ENCODE measurements at places on chromosomes 4 and X.
A peak's percentile ranks its signal among the peaks of the same experiment; 100 is the strongest.

DNA sequence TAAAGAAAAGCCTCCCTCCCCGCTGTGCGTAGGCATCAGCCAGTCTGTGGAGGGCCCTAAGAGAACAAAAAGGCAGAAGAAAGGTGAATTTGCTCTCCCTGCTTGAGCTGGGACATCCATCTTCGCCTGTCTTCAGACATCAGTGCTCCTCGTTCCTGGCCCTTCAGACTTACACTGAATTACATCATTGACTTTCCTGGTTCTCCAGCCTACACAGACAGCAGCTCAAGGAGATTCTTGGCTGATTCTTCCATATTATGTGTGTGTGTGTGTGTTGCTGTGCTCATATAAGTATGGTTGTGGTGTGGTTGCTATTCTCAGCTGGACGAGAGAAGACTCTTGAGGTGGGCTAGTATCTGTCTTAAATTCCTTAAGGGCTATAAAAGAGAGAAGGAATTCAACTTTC lies 35.5 kb upstream of the CD99L2 start:
- no peak for DNase-seq

- DNase-seq: no peak
Observed at GRCh38 chrX:39891781-39892180, 206.0 kb downstream of the BCOR start.

DNA sequence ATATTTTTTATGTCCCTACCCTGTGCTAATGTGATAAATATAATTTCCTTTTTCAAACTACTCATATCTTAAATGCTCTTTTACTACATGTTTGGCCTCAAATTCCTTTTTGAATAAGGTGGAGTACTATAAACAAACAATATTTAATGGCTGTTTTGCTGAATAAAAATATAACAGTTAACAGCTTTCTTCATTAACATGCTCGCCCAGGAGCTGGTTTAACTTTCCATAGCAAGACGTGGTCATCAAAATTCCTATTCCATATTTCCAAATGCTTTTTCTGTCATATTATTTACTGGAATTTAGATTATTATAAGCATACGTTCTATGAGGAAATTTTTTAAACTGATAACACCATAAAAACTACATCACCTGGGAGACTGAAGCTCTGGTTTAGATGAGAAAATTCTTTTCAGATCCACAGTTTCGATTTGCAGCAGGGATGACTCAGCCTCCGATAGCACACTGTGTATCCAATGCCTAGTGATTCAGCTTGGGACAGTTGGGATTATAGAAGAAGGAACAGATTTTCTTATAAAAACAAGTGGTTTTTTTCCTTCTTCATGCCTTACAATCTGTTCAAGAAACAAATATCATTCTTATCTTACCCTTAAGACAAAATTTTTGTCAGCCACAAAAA lies 129.1 kb downstream of the FBXO8 start:
- DNase-seq: no peak

- no peak for DNase-seq
Observed at GRCh38 chr4:41655177-41655576, 93.3 kb downstream of the PHOX2B start.

GRCh38 chr4:134935320-134935719 lies 733.7 kb upstream of the PABPC4L start:
- DNase-seq: no peak

GRCh38 chrX:110665223-110666002 lies 130.2 kb downstream of the CHRDL1 start:
- DNase-seq: no peak

GRCh38 chr4:55312489-55313101 lies 33.4 kb upstream of the SRD5A3 start:
- DNase-seq: no peak

DNA sequence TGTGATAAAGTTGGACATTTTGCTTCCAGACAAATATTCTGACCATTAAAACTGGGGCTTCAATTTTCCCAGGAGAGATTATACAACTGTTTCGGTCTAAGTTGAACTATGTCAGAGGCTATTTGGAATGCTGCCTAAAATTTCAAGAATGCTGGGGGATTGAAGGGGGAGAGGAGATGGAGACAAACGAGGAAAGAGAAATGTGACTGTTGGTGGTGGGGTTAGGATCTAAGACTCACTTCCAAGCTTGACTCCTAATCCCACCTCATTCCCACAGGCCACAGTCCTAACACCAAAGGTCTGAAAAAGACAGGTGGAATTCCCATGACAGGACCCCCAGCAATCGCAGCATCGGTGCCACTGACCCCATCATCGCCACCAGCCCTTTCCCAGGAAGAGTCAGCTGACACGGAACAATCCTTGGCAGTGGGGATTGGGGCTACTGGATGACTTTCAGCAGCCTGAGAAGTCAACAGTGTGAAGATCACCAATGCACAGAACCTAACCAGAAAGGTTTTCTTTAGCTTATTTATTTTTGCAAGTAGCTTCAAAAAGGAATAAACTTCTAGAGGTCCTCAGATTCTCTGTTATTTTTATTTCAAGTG lies 74.0 kb upstream of the PRSS48 start:
- DNase-seq: no peak

DNA sequence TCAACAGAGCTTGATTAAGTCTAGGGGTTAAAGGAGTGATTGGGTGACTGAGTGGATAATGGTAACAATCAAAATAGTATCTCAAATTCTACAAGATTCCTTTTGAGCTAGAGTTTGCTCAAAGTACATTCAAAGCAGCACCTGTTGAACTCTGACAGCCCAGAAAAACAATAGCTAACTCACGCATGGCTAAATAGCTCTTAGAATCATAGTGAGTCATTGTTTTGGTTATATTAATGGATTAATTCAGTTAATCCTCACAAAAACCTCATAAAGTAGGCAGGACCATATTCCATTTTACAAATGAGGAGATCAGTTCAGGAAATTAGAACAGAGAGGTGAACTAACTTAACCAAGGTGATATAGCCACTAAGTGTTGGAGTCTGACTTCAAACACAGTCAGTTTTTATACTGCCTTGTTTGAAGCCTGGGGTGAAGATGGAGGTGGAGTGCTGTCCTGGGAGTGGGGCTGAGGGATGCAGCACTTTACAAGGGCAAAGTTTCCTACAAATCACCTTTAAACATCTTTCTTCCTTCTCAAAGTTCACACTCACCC lies 35.9 kb upstream of the PPM1K start:
- no peak for DNase-seq

- no peak for DNase-seq
Observed at GRCh38 chr4:138053641-138054301, 188.4 kb downstream of the SLC7A11 start.

- no peak for DNase-seq
Observed at GRCh38 chr4:181418496-181418895, 824.7 kb upstream of the TENM3 start.

DNA sequence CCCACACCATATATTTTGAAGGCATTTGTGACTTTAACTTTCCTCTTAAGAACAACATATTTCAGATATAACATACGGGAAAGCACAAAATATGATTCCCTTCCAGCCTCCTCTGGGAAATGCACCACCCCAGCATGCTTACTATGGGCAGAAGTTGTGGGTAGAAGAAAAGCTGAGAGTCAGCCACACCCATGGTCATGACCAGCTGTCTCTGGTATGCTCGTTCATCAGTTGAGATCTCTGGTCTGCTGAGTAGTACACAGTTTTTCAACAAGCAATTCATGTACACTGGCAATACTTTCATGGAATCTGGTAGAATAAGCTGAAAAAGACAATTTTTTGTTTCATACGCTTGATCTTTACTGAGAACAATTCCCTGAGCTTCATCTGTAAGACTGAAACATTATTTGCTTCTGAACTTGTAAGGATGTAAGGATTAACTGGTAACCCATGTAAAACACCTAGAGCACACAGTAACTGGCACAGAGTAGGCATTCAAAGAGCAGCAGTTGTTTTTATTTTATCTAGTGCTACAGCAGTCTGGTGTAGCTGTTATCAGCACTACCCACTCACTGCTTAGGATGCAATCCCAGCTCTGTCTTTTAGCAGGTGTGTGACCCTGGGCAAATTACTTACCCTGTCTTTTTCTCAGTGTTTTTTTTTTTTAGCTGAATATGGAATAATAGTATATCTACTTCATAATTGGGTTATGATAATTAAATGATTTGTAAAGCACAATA lies 47.6 kb downstream of the METTL14 start:
- DNase-seq: no peak

- DNase-seq: peak; percentile 8
Observed at GRCh38 chrX:103687073-103687695, 685 bp upstream of the MORF4L2 start.

- DNase-seq: no peak
Observed at GRCh38 chr4:23374259-23374658, 515.6 kb downstream of the PPARGC1A start.

DNA sequence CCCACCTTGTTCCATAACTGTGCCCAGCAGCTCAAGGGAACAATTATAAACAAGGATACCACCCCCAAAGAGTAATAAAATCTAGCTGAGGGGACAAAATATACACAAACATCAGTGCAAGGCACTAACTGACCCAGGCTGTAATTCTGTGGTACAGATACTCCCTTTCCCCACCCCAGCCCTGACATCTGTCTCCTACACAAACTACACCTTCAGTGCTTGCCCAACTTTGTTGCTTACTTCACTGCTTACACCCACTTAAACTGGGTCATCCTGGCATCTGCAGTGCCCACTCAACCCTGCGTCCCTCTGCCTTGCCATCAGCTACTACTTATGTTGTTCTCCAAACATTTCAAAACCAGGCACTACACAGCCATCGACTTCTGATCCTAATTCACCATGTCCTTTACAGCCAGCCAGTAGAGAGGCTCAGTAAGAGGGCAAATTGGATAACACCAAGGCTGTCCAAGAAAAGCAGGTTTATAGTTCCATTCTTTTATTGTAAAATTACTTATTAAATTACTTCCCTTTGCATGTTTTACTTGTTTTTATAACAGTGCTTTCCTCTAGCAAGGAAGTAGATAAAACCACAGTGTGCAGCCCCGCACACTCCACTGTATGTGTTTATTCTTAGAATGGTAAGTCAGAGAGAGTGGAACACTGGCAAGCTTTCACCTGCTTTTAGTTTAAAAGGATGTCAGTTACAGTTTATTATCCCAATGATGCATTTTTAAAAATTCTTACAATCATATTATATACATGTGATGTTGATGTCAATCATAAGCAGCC lies 149.6 kb downstream of the INPP4B start:
- no peak for DNase-seq

DNA sequence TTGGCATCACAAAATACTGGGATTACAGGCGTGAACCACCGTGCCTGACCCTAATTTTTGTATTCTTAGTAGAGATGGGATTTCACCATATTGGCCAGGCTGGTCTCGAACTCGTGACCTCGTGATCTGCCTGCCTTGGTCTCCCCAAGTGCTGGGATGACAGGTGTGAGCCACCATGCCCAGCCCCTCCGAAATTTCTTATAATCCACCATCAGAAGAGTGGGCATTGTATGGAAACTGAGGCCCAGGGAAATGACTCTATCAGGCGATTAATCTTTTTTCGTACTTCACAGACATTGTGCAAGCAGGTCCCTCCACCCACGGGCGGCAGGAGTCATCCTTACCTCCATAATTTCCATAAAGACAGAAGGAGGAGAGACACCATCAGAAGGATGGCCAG lies 16.0 kb downstream of the CRLF2 start:
- no peak for DNase-seq

All from NCI-H1048 (cell line).